SIG-M5 (cell line): ENCODE measurements at places on chromosomes 5 and 9.

DNA sequence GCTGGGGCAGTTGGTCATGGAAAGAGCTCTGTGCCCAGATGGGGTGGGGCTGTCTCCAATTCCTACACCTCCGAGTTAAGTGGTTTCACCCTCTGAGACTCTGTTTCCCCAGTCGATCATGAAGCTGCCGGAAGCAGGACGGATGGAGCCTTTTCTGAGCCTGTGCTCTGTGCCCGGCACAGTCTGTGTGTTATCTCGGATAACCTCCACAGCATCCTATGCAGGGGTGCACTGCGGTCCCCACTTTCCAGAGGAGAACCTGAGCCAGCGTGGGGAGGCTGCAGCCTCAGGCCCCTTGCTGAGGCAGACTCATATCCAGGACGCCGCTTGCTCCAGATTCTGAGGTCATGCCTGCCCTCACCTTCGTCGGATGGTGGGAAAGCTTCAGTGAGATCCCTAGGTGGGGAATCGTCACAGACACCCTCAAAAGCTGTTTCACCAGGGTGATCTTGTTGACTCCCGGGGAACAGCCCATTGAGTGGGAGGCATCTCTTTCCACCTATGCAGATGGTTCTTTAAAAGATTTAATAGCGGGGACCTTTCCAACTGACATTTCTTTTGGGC, 6.9 kb upstream of the COL5A1 start:
- DNase-seq, result no peak

- no peak for DNase-seq
Observed at GRCh38 chr9:136835932-136836904, 6.1 kb upstream of the AJM1 start.

GRCh38 chr5:120655828-120656435, 191.8 kb downstream of the PRR16 start:
- no peak for DNase-seq

GRCh38 chr5:10595672-10596309, 31.9 kb downstream of the ANKRD33B start:
- no peak for DNase-seq
